ENCODE measurements at places on chromosomes 4 and X. TPM values are rescaled to one million over a fixed set of nuclear protein-coding genes. Genes with fewer than 3 reads are reported as not detected.

Gene AMOT
- total RNA-seq = 1.5 TPM

Gene LEF1
- 302 TPM for total RNA-seq

Gene TMEM255A
- not detected for total RNA-seq

Gene TIGD4
- total RNA-seq = 0.27 TPM

Gene HSFX3
- total RNA-seq = not detected

Gene IQSEC2
- 0.21 TPM for total RNA-seq

Gene CT47C1
- not detected for total RNA-seq

Gene PCSK1N
- 1.3 TPM for total RNA-seq

Gene DRD5
- not detected for total RNA-seq

Gene RBMXL3
- not detected for total RNA-seq

Gene RPS6KA6
- 0.12 TPM for total RNA-seq

Gene DAPP1
- 24.7 TPM for total RNA-seq

Gene TMEM128
- total RNA-seq = 25.3 TPM

Gene MUC7
- total RNA-seq = not detected

Gene FAM114A1
- 0.26 TPM for total RNA-seq

Gene TMEM31
- 0.25 TPM for total RNA-seq

Gene MAGEA2
- not detected for total RNA-seq

Gene CPE
- not detected for total RNA-seq

Gene CYBB
- not detected for total RNA-seq

Gene PPP1R3F
- 4.4 TPM for total RNA-seq

Gene NUDT11
- total RNA-seq = 1.9 TPM

Gene ZAR1
- total RNA-seq = not detected

Gene NKX3-2
- not detected for total RNA-seq

Gene TMA16
- 63.6 TPM for total RNA-seq

Gene CCNB3
- 0.25 TPM for total RNA-seq

Gene TMEM271
- not detected for total RNA-seq

Gene SFRP2
- total RNA-seq = not detected

Gene EDA2R
- 1.1 TPM for total RNA-seq

Gene USP17L10
- not detected for total RNA-seq

Gene UGT2B10
- not detected for total RNA-seq

Gene RLIM
- total RNA-seq = 36.5 TPM

Gene LRPAP1
- 53.4 TPM for total RNA-seq

Gene FGF13
- total RNA-seq = not detected

Gene STAP1
- 10.0 TPM for total RNA-seq

Gene KLHL13
- total RNA-seq = 3.5 TPM

Gene F8A3
- total RNA-seq = 29.2 TPM

Gene EPGN
- not detected for total RNA-seq

Gene IRS4
- total RNA-seq = not detected

Gene FAM47B
- total RNA-seq = not detected

Gene CENPI
- total RNA-seq = 20.6 TPM

Gene FANCB
- 14.7 TPM for total RNA-seq

Gene SLC49A3
- 0.09 TPM for total RNA-seq

Gene MID1IP1
- total RNA-seq = 76.6 TPM

Gene CT47A7
- not detected for total RNA-seq

Gene MAGEB17
- not detected for total RNA-seq

Gene GAGE13
- total RNA-seq = not detected

Gene CXCL3
- total RNA-seq = not detected

Gene POU3F4
- total RNA-seq = not detected

Gene PGAM4
- 0.55 TPM for total RNA-seq

Gene TLR8
- not detected for total RNA-seq

Gene CYP2U1
- total RNA-seq = 2.4 TPM

Gene TCEAL5
- total RNA-seq = not detected

Gene ZCCHC18
- 1.0 TPM for total RNA-seq

Gene BMX
- not detected for total RNA-seq

Data from activated CD4-positive, alpha-beta T cell treated with anti-CD3 and anti-CD28 coated beads for 36 hours (primary cell).